ENCODE measurements at places on chromosomes 2 and 18.

DNA sequence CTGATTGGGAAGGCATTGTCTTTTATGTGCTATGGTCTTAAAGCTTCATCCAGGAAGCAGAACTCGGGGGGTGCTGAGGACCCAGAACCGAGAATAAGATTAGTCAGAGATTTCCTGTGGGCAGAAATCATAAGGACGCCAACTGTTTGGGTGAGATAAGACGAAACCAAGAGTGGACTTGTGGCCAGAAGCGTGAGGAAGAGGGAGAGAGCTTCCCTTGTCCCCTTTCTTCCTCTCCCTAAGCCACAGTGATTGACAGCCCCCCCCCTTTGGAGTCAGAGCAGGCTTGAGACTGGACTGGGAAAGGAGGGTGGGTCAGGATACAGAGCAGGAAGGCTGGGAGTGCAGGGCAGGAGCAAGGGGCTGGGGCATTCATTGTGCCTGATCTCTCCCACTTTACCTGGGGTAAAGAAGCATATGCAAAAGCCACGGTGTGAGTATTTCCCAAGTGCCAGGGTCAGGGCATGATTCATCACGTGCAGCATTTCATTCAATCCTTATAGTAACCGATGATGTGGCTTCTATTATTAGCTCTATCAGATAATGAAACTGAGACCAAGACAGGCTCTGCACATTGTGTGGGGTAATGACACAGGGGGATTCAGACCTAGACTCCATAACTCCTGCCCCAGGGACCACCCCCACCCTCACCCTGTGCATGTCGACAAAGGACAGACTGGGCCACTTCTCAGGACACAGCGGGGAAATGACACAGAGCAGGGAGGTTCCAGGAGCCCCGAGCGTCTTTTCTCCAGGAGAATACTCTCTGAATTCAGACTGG is 3.0 kb upstream of the IL1RN start:
- no peak for DNase-seq

DNA sequence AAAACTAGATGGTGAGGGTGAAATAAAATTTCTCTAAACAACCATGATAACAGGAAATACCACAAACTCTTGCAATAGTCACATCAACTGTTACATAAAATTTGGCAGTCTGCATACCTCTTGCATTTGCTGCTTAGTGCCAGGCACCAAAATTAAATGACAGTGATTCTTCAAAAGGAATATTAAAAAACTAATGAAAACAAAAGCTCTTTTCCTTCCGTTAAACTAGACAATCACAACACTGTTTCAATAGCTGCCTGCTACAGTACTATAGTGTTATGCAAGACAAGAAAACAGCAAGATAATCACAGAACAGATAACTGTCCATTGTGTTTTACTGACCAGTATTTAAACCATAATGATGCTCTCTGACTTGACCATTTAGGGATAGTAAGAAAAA is 239.0 kb upstream of the SMAD7 start:
- no peak for DNase-seq

- DNase-seq: no peak
Observed at GRCh38 chr2:16296331-16297250, 356.2 kb downstream of the MYCN start.

GRCh38 chr18:58896734-58897508 is 32.2 kb downstream of the ZNF532 start:
- no peak for DNase-seq

GRCh38 chr2:198700319-198700718 is 757.4 kb downstream of the SATB2 start:
- DNase-seq: no peak

DNA sequence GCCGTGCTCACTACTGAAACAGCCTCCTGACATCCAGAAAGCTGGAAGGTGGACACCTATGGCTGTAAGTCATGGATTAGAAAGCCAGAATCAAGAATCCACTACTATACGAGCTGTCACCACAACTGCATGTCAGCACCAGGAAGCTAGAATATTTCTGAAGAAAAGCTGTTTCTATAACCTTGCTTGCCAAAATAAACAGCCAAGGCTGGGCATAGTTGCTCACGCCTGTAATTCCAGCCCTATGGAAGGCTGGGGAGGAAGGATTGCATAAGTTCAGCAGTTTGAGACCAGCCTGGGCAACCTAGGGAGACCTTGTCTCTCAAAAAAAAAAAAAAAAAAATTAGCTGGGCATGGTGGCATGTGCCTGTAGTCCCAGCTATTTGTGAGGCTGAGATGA is 96.3 kb upstream of the GAREM1 start:
- DNase-seq: no peak

DNA sequence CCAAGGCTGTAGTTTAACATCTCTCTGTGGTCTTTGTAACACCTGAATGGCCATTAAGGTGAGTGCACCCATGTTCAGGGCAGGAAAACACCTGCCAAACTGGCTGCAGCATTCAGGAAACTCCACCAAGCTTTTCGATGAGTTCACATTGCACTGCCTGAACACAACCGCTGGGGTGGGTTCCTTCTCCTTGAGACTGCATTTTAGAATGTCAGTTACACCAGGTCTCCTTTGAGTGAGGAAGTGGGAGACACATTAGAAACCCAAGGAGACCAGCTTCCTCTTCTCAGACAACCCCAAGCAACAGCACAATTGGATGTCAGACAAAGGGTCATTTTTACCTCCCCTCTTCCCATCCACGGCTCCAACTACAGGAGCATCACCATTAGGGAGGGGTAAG is 35.2 kb downstream of the CYRIA start:
- no peak for DNase-seq

DNA sequence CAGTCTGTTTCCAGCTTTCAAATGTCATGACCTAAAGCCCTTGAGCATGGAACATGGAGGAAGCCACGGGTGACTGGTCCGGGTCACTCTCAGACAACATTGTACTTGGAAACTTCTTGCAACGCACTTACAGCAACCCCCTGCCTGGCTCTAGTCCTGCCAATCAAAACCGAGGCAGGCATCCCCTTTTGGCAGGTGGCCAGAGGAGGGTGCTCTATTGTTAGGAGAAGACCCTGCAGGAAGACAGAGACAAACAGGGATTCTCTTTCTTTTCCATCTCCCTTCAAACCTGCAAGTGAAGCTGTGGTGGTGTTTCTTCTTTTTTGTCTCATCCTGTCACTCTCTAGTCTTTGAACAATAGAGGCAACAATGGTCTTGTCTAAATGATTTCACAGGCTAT is 667.2 kb downstream of the ZEB2 start:
- DNase-seq: no peak

- DNase-seq: no peak
Observed at GRCh38 chr18:69364930-69365329, 35.8 kb upstream of the DOK6 start.

- DNase-seq: no peak
Observed at GRCh38 chr2:134226601-134227000, 27.3 kb upstream of the MGAT5 start.

- no peak for DNase-seq
Observed at GRCh38 chr18:70499218-70499691, 210.4 kb downstream of the SOCS6 start.

Data from smooth muscle cell of the brain vasculature (primary cell).